GM23248 (cell line): ENCODE measurements at places on chromosomes 5 and 9. TPM values are rescaled to one million over a fixed set of nuclear protein-coding genes. Genes with fewer than 3 reads are reported as not detected.
A peak's percentile ranks its signal among the peaks of the same experiment; 100 is the strongest.

Gene ADAMTS19
- not detected in 2 replicates for total RNA-seq

GRCh38 chr5:111935835-111936234 is 178.8 kb upstream of the NREP start:
- no peak for DNase-seq

Gene VLDLR
- total RNA-seq = 28.7 and 29.2 TPM in 2 replicates

Gene FAM151B
- 3.4 and 7.8 TPM in 2 replicates for total RNA-seq

DNA sequence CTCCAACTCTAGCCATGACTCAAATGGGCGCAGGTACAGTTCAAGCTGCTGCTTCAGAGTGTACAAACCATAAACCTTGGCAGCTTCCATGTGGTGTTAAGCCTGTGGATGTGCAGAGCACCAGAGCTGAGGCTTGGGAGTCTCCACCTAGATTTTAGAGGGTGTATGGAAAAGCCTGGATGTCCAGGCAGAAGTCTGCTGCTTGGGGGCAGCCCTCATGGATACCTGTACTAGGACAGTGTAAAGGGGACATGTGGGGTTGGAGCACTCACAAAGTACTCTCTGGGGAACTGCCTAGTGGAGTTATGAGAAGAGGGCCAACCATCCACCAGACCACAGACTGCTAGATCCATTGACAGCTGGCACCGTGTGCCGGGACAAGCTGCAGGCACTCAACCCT is 273.5 kb upstream of the ST8SIA4 start:
- no peak for DNase-seq

DNA sequence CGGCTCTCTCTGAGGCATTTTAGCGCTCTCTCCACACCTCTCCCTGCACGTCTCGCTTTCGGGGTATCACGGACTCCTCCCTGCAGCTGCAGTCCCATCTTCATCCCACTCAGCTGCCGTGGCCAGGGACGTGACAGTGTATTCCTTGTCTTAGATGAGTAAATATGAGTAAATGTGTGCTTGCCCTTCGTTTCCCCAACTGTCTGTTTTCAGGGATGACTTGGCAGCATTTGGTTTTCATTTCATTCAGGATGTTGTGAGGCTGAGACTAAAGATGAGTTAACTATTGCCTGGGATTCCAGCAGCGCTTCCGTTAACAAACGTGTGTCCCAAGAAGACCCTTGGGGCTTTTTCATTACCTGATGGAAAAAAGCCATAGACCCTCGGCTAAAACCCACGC is 29.5 kb downstream of the GDNF start:
- DNase-seq = peak; percentile 89

DNA sequence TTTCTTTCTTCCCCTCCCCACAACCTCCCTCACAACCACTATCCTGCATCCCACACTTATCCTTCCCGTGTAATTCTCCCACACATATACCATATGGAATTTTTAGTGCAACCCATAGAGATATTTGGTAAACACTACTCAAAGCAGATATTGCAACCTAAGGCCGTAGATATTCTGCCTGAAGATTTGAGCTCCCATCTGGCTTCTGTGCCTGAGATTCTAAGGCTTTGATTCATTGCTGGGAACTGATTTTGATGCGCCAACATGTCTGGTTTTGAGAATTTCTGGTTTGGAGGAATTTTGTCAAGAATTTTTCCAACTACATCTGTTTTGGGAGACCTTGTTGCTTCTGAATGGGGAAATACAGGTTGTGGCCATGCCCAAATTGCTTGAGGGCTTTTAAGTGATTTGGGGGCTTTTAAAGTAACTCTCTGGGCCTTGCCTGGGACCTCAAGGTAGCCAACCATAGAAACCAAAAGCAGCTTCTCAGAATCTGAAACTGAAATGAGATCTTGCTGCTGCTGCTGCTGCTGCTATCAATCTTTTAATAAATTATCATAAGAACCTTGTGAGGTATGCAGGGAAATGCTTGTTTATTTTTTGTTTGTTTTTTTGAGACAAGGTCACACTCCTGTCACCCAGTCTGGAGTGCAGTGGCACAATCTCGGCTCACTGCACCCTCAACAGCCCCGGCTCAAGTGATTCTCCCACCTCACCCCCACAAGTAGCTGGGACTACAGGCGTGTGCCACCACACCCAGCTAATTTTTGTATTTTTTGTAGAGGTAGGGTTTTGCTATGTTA is 36.2 kb downstream of the PLAC8L1 start:
- DNase-seq = no peak

Gene ATP10B
- not detected in 2 replicates for total RNA-seq

Gene FGD3
- not detected in 2 replicates for total RNA-seq

DNA sequence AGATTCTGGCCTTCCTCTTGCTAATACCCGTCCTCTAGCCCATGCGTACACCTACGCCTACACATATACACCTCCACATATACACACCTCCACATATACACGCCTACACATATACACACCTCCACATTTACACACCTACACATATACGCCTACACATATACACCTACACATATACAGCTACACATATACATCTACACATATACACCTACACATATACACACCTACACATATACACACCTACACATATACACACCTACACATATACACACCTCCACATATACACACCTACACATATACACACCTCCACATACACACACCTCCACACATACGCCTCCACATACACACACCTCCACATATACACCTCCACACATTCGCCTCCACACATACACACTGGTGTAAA is 27.2 kb downstream of the AK3 start:
- no peak for DNase-seq

DNA sequence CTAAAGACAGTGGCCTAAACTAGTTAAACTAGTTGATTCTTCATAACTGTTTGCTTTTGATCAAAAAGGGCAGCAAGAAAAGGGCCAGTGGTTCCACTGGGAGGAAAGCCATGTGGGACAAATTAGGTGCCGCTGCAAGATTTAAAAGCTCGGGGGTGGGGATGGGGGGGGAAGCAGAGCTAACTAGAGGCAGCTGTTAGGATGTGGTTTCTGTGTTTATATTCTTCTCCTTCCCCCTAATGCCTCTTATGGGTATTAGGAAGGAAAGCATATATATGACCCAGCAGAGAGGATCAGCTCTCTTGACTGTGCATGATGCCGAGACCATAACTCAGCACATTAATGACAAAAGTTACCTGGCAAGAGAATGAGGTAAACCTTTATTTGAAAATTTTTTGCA is 65.7 kb downstream of the EFNA5 start:
- no peak for DNase-seq

Gene CEL
- total RNA-seq = 0.22 TPM in 1 of 2 replicates, not detected in the other

Gene ENDOG
- total RNA-seq = 11.6 and 26.7 TPM in 2 replicates

- peak; percentile 96 for DNase-seq
These were observed 337.3 kb upstream of the RFX3 start for GRCh38 chr9:3863111-3863528.

- no peak for DNase-seq
These were observed 33.9 kb downstream of the HACD4 start for GRCh38 chr9:20997503-20998076.

Gene ENTREP1
- 0.25 TPM in 1 of 2 replicates, not detected in the other for total RNA-seq

DNA sequence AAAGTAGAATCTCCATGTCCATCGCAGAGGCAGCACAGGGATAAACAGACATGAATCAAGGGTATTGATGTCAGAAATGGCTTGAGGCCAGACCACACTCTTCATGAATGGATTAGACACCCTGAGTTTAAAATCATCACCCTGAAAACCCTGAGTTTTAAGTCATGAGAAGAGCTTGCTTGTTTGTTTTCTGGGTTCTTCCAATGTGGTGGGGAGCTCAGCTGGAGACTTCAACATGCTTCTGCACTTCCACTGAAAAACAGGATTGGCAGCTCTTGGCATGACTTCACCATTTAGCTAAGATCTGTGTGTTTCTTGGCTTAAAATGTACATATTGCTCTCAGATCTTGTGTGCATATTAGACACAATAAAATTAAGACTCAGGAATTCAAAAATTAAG is 9.8 kb downstream of the GCNT4 start:
- no peak for DNase-seq

DNA sequence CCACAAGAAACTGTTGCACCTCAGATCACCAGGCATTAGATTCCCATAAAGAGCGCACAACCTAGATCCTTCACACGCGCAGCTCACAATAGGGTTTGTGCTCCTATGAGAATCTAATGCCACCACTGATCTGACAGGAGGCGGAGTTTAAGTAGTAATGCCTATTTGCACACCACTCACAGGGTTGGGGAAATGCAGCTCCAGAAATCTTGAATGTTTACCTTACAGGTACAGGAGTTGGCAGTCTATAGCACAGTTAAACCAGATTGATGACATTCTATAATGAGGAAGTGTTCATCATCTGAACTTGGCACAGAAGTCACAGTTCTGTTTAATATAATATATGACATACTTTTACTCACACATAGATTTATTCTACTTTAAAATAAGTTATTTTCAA is 732.2 kb upstream of the ZNF608 start:
- DNase-seq = no peak

DNA sequence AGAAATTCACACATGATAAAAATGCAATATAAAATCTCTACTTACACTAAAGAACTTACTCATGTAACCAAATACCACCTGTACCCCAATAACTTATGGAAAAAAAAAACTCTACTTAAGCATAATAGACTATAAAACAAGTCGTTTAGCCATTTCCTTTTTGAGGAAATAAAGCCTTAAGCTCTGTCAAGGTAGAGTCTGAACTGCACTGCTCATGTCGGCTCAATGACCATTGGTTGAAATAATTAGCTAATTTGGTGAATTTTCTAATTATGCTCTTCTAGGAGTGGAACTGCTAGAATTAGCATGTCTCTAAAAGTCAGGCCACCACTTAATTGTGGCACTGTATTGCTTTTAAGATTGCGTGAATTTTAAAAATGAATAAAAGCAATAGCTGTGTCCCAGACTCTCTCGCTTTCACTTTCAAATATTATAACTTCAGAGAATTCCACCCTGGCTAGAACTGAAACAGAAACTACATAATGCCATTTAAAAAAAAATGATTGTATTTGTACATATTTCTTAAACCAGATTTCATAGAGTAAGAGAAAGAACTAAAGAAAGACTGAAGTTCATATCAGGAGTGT is 113.0 kb upstream of the PCA3 start:
- DNase-seq = no peak

Gene SPATA31D4
- not detected in 2 replicates for total RNA-seq
